SK-MEL-5 (cell line): ENCODE measurements at places on chromosomes 3 and 15. TPM values are rescaled to one million over a fixed set of nuclear protein-coding genes. Genes with fewer than 3 reads are reported as not detected.

DNA sequence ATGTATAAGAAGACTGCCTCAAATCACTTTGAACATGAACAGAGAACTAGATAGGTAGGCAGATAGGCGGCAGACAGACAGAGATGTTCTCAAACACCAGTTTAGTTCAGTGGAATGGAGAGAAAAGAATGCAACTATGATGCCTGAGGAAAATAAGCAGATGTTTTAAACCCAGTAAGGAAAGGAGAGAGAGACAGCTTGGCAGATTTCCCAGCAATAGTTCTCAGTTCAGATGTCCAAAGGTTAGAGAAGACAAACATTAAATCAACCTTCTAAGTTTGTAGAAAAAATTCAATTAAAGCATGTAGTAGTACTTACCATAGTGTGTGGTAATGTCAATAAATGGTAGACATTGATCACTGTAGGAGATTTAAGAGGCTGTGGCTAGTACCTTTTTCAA, 209.6 kb upstream of the PFN2 start:
- no peak for DNase-seq

- no peak for DNase-seq
Observed at GRCh38 chr3:182585532-182586150, 207.7 kb upstream of the ATP11B start.

Gene GOLGA8K
- 0.13 and 0.40 TPM in 2 replicates for total RNA-seq

GRCh38 chr15:36106640-36107335, 472.6 kb upstream of the CDIN1 start:
- DNase-seq: no peak

DNA sequence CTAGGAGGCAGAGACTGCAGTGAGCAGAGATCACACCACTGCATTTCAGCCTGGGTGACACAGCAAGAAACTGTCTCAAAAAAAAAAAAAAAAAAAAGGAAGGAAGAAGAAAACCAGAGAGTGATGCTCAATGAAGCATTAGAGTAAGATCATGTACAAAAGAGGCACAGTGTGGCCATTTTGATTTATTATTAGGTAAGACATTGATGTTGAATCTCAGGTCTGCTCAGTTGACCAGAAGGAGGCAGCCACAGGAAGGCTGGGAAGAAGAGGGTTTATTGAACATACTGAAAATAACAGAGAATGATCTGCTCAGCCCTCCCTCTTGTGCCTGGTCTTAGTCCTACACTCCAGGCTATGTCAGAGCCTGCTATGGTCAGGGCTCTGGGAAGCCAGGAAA, 15.6 kb downstream of the LRRK1 start:
- peak; percentile 38 for DNase-seq

DNA sequence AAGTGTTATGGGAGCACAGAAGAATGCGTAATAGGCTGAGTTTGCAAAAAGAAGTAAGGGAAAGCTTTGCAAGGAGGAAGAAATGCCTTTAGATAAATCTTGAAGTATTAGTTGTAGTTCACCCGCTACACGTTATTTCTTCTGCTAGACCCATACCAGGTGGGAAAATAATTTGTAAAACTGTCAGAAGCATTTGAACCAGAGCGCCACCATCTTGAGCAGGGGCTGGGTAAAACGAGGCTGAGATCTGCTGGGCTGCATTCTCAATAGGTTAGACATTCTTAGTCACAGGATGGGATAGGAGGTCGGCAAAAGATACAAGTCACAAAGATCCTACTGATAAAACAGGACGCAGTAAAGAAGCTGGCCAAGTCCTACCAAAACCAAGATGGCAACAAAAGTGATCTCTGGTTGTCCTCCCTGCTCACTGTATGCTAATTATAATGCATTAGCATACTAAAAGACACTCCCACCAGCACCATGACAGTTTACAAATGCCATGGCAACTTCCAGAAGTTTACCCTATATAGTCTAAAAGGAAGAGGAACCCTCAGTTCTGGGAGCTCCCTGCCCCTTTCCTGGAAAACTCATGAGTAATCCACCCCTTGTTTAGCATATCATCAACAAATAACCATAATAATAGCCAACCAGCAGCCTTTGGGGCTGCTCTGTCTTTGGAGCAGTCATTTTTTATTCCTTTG, 50.0 kb upstream of the ZNF280D start:
- no peak for DNase-seq
